ENCODE measurements at places on chromosomes 2 and 18.

DNA sequence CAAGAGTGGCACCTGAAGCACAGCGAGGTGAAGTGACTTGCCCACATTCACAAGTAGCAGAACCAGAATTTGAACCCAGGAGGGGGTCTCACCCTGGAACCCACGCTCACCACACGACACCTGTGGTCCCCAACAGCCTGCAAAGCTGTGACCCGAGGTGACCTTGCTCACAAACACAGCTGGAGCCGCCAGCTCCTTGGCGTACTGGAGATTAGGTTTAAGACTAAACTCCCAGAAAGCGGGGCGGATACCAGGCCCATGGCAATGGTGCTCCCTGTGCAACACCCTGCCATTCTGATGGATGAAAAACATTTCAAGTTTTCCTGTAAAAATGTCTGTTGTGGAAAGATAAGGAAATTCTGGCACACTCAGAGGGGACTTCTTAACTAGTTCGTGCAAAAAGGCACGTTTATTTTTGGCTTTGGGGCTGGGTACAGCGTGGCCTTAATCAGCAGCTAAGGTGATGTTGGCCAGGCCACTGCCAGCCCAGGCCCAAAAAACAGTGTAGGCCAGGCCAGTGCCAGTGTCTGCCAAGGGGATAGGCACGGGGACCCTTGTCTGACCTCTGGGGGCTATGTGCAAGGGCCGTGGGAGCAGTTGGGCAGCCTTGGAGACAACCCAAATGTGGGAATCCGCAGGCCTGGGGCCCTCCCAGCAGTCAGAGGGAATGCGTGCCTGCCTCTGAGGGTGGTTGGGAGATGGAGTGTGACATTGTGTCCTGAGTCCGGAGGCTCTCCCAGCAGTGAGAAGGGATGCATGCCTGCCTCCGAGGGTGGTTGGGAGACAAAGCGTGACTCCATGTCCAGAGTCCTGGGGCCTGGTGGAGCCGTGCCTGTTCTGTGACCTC lies 185.0 kb upstream of the HS6ST1 start:
- DNase-seq = no peak

DNA sequence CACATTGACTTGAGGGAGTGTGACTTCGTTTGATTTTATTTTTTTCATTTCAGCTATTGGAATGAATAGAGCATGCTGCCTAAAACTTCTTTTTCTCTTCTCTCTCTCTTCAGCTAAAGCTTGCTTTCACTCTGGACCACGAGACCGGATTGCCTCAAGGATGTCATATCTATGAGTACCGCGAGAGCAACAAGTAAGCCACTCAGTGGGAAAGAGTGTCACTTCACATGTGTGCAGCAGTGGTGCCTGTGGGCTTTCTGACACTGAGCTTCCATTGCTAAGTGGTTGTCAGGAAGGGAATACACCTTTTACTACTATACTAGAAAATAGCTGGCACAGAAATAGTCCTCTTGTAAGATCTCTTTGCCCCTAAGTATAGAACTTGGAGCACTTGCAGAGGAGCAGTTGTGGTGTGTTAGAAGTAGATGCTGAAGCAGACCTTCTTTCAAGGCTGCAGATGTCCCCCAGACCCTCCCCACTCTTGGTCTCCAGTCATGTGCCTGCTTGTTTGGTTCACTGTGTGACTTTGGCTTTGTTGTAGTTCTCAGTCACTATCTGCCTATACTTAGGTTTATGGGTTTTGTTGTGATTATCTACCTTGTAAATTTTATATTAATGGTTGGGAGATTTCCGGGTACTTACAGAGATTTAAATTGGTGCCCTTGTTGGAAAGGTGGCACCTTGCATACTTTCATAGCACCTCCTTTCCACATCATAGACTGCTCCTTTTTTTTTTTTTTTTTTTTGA lies 78.5 kb upstream of the ALPP start:
- no peak for DNase-seq

DNA sequence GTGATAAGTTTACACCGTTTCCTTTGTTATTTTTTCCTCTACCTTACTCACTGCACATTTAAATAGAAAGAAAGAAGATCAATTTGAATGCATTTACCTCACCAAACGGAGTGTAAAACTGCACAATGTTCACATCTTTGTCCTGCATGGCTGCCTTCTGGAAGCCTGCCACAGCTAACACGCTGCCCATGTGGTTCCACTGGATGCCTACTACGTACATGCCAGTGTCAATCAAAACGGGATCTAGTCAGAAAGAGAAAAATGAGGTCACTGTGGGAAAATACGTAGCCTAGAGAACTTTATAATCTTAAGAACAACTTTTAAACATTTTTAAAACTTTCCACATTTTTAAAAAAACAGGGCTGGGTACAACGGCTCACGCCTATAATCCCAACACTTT lies 16.4 kb downstream of the WDR35 start:
- DNase-seq = no peak

GRCh38 chr2:186526281-186526680 lies 40.2 kb downstream of the ZC3H15 start:
- no peak for DNase-seq

GRCh38 chr2:215756346-215756730 lies 257.0 kb downstream of the MREG start:
- no peak for DNase-seq
